ENCODE measurements at places on chromosomes 2 and 18.
A peak's percentile ranks its signal among the peaks of the same experiment; 100 is the strongest.

DNA sequence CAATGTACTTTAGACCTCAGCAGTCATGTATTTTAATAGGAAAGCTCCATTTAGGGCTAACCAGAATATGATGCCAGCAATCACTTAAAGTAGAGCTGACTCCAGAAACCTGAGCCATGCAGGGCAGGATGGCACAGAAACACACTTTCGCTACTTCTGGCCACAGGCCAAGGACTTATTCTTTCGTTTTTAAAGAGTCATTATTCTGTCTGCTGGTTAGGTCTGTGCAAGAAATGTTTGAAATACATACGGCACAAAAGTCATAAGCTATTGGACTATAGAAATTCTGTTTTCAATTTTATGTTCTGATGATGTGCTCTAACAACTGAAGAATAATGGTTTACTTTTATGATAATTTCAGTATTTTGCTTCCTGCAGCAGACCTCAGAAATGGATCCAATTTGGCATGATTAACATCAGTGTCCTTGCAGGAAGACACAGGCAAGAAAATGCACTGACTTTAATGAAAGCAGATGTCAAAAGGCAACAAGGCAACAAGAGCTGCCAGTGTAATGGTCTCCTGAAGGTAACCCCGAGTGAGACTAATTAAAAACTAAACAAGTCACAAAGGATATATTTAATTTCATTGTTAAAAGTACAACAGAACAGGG lies 114.4 kb upstream of the CHRNA1 start:
- DNase-seq = no peak

DNA sequence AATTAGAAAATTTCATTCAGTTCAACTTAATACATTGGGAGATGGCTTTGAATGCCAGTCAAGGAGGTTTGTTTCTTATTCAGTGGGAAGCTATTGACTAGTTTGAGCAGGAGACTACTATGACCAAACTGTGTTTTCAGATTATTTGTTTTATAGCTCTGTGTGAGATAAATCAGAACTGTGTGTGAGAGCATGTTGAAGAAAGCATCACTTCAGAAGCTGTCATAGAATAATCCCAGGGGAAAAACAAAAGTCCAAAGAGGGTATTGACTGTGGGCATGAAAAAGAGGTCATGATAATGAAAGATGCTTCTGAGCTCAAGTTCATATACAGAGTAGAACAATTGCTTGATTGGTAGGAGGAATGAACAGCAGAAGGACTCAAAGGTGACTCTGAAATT lies 160.6 kb downstream of the MAP2 start:
- DNase-seq = no peak

GRCh38 chr2:104834431-104835153 lies 19.3 kb upstream of the POU3F3 start:
- no peak for DNase-seq

DNA sequence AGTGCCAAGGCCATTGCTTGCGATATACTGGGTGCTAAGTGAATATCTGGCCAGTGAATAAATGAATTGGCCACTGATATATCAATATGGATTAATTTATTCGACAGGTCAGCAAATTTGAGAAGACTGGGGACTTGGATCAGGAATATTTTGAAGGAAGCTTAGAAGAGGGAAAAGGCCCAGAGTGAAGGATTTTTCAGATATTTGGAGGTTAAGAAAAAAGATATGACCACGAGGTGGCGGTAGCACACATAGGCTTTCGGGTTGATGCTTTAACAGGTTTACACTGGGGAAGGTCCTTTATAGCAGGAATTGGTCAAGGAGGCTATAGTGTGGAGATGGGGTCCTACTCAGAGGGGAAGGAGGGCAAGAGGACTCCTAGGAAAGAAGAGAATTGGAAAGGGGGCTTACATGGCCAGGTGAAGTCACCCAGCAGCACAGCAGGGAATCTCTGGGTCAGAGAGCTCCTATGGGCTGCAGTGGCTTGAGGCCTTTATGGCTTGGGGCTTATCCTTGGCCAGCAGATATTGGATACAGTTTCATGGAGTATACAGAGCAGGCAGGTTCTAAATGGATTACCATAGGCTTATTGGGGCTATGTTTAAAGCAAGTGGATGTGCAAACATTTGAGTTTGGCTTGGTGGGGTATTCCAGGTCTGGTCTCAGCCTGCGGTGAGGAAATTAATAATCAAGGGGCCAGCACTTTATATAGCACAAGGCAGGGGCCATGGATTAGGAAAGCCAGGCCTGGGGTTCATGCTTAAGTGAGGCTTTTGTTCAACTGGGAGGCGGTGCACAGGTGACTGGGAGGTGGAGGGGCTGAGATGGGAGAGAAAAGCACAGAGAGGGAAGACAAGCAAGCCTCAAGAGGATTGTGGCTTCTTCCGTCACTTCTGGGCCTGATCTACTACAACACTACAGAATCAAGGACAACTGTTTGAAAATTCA lies 9.7 kb downstream of the IL1RN start:
- peak; percentile 15 for DNase-seq

- DNase-seq = no peak
Observed at GRCh38 chr2:39487398-39488250, 50.5 kb upstream of the MAP4K3 start.

- no peak for DNase-seq
Observed at GRCh38 chr2:159551806-159552205, 64.5 kb downstream of the BAZ2B start.

GRCh38 chr2:174327841-174328113 lies 7.0 kb upstream of the SP9 start:
- DNase-seq = no peak

DNA sequence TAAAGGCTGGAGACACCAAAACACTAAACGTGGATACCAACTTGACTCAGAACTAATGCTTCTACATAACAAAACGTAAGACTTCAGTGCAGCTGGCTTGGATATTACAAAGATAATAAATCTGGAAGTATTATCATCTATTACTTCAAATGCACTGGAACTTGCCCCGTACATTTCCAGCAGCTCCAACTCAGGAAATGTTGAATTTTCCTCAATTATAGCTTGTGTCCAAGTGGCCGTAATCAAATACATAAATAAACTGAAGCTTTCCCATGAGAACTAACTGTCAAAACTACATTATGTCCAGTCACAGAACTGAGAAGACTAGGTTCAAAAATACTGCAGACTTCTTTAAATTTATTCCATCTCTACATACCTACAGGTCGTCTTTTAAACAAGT lies 6.2 kb downstream of the PDE1A start:
- DNase-seq = no peak

DNA sequence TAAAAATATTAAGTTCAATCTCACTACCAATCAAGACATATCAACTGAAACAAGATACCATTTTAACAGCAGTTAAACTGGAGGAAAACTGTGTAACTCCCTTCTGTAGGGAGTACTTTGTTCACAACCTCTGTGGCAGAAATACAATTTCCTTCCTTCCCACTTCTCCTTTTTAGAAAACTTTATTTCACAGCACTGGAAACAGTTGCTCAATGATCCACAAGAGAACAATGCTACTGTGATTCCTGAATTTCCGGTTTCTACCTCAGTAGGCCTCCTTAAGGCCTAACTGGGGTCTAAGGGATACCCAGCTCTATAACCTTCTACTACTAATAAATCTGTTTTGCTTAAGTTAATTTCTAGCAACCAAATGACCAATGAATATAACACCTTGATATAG lies 14.1 kb downstream of the TLK1 start:
- no peak for DNase-seq

DNA sequence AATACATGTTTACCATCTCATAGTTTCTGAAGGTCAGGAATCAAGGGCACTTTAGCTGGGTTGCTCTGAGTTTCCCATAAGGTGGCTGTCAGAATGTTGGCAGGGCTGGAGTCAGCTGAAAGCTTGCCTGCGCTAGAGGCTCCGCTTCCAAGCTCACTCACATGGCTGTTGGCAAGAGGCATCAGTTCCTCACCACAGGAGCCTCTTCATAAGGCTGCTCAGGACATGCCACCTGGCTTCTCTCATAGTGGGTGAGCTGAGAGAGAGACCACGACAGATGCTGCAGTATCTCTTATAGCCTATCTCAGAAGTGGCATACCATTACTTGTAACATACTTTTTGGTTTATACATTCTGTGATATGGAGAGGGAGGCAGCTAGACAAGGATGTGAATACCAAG lies 7.2 kb downstream of the HADHB start:
- no peak for DNase-seq

- no peak for DNase-seq
Observed at GRCh38 chr2:209463226-209463625, 39.4 kb downstream of the MAP2 start.

DNA sequence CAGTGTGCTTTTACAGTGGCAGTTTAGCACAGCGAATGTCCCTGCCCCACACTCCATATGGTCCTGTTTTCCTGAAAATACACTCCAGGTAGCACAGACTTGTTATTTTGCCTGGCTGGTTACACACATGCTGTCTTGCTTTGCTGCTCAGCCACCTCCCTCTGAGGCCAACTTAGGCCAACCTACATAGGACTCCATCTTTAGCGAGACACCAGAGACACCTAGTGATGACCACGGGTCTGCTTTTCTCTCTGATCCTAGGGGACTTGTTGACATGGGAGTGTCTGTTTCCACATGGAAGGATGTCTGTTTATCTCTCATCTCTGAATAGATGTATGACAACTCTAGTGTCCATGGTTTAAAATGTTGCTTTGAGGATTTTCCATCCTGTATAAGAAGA lies 43.3 kb downstream of the PLEKHB2 start:
- no peak for DNase-seq

DNA sequence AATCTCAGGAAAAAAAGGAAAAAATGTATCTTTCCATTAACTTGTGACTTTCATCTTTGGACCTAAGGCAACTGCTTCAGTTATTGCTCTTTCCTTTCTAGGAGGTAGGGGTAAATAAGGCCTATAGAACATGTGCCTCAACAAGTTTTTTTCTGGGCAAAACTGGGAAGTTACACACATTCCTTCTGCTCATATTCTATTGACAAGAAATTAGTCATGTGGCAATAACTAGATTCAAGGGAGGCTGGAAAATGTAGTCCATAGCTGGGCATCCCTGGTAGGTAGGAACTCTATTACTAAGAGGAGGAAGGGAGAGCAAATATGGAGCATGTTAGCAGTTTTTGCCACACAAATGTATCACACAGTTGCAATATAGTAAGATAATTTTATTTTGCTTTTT lies 37.7 kb upstream of the NEMP2 start:
- DNase-seq = no peak

DNA sequence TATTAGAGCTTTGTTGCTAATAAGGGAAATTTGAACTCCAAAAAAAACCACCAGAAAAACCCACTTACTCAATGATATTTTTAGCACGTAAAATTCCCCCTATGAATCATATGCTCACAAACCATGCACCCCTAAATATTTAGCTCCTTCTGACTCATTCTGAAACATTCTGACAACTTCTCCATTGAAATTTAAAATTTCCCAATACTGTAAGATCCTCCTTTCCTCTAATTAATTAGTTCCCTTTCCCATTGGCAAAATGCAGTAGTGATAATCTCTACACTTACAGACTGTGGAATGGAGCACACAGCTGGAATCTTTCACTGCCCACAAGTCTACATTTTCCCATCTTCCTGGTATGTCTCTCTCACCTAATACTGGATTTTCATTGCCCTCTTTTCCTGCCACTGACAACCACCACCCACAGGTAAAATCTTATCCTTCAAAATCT lies 215.8 kb upstream of the ACVR2A start:
- DNase-seq = no peak

DNA sequence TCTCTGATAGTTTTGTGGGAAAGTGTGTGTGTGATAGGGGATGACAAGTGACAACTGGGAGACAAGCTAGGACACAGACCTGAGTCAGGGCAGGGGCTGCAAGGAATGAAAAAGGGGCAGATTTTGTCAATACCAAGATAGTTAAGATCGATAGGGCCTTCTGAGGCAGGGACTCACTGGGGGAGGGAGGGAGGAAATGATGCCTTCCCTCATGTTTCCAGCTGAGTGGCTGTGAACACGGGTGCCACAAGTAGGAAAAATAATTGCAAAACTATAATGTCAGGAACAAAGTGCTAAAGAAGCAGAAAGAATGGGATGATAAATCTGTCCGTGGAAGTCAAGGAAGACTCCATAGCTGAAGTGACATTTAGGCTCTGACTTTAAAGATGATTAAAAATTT lies 24.2 kb downstream of the CDH2 start:
- no peak for DNase-seq

DNA sequence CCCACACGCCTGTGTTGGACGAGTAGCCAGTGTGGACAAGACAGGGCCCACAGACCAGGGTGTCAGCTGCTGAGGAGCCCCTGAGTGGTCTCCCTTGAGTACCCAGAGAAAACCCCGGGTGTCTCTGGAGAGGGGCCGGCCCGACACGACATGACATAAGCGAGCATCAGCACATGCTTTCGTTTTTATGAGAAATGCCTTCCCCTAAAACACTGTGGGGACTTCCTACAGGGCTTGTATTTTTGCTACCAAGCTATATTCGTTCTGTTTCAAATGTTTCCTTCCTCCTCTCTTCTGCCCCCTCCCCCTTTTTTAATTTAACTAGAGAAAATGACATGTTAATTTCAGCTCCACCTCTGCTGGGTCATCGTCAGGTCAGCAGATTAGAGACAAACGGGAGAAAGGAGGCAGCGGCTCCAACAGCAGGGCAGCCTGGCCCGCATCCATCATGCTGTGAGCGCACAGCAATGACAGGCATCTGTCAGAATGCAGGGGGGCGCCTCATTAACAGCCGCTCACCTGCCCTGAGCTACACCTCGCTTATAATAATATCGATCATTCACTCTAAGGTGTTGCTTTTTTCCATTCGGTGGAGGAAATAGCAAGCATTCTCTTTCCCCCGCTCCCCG lies 286.2 kb downstream of the ZNF516 start:
- no peak for DNase-seq

GRCh38 chr2:229601936-229602335 lies 112.4 kb downstream of the DNER start:
- DNase-seq = no peak

DNA sequence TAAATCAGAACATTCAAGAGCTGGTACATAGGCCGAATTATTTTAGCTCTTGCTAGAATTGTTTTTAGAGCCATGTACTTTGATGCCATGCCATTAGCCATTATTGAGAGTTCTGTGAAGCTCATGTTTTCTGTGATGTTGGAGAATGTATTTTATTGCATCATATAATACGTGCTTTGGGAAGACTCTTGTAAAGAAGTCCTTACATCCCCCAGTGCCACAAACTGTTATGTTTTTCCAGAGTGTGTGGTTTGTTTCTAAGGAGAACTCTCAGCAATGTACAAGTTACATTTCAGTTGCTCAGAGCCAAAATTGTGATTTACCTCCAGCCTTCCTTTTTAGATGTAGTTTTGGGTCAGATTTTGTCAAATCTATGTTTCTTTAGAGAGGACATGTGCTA lies 148.6 kb downstream of the HAUS1 start:
- DNase-seq = no peak

DNA sequence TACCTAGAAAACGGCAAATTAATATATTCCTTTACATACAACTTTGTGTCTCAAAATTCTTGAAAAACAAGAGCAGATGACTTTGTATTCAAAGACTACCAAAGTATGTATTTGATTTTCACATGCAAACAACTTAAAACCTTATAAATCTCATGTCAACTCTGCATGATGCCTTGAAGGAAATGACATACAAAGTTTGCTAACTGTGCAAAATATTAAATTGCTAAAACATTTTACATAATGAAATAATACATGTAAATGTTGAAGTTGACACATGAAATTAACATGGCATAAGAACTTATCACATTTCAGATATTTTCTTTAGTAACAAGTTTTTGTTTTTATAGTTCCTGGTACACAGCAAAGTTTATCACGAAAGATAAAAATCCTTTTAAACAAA lies 20.8 kb upstream of the C2orf42 start:
- no peak for DNase-seq

- DNase-seq = no peak
Observed at GRCh38 chr2:56231361-56231760, 47.6 kb downstream of the CCDC85A start.

GRCh38 chr2:127560931-127561280 lies 25.4 kb downstream of the MYO7B start:
- no peak for DNase-seq
